ENCODE measurements at places on chromosomes 7 and 10.
A peak's percentile ranks its signal among the peaks of the same experiment; 100 is the strongest.

DNA sequence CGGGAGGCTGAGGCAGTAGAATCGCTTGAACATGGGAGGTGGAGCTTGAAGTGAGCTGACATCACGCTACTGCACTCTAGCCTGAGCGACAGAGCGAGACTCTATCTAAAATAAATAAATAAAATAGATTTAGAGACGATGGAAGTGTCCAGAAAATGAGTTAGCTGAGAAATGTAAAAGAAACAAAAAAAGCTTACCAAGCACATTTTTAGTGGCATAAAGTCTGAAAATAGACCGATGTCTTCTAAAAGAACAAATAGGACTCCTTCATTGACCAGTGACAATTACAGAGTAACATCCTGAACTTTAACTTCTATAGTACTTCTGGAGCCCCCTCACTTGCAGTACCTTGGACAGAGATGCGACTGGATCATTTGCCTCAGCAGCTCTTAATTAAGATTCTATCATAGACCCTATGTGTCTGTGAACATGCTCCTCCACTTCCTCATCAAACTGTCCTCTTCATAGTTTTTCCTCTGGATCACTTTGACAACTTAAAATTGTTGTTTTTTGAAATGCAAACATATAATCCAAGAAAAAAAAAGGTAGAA is 25.2 kb upstream of the SRPK2 start:
- DNase-seq = no peak

DNA sequence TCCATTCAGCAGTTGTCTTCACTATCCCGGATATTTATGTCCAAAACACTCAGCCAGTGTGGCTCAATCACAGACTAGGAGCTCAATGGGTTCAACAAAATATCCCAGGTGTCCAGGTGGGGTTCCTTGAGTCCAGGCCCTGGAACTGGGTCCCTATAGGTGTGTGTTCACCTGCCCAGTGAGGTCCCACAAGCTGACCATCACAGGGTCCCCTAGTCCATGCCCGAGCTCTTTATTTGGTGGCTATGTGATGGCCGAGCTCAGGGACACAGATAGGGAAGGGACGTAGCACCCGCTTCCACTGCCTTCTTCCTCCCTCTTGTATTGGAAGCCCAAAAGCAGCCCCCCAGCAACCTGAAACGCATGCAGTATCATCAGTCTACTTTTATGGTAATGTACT is 78.9 kb upstream of the DDC start:
- DNase-seq = no peak

DNA sequence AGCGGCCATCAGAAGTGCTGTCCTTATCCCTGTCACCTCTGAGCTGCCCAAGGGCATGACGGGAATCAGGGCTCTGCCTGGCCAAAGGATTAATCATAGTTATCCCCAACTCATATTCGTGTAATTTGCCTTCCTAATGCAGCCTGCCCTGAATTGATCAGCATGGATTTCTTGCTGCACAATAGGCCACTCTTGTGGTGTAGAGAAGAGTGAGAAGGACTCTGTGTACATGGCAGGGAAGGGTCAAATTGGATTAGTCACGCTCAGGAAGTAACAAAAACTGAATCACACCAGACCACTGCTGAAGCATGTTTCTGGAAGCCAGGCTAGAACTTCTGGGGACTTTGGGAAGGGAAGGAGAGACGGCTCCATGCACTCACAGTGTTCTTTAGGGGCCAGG is 227.0 kb downstream of the BUB3 start:
- DNase-seq = no peak

DNA sequence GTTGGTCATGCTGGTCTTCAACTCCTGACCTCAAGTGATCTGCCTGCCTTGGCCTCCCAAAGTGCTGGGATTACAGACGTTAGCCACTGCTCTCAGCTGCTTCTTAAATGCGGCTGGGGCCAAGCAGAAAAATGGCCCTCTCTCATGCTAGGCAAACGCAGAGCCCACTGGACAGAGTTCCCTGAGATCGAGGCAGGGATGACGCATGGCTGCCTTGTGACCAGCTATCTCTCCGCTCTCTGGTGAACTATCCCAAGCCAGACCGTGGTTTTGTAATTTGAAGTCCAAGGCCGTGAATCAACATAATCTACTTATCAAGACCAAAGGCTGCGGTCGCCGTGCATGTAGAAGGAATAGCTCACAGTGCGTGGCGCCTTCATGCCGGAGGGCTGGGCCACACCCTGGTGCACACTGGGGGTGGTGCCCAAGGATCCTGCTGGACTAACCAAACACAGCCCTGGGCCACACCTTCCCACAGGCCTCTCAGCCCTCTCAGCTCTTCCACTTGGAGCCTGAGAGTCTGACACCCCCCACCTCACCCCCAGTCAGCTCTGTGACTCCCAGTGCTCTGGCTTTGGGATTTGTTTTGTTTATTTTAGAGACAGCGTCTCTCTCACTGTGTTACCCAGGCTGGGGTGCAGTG is 88.1 kb upstream of the CUX1 start:
- DNase-seq = peak; percentile 10

- DNase-seq = no peak
These were observed 43.7 kb downstream of the HIF1AN start for GRCh38 chr10:100579261-100580090.

GRCh38 chr7:138907201-138907847 is 73.9 kb downstream of the KIAA1549 start:
- no peak for DNase-seq

DNA sequence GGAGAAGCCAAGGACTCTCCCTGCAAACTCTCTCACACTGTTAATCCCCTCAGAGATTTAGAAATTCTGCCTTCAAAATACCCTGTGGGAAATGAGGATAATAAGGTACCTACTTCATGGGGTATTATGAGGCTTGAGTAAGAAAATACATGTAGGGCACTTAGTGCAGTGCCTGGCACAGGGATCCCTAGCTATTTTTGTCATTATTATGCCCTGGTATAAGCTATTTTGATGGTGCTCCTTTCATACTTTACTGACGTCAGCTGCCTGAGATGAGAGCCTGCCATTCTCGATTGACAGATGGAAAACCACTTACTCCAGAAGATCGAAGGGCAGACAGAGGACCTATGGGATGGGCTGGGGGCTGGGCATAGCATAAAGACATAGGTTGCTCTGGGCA is 30.1 kb downstream of the MKX start:
- DNase-seq = no peak

DNA sequence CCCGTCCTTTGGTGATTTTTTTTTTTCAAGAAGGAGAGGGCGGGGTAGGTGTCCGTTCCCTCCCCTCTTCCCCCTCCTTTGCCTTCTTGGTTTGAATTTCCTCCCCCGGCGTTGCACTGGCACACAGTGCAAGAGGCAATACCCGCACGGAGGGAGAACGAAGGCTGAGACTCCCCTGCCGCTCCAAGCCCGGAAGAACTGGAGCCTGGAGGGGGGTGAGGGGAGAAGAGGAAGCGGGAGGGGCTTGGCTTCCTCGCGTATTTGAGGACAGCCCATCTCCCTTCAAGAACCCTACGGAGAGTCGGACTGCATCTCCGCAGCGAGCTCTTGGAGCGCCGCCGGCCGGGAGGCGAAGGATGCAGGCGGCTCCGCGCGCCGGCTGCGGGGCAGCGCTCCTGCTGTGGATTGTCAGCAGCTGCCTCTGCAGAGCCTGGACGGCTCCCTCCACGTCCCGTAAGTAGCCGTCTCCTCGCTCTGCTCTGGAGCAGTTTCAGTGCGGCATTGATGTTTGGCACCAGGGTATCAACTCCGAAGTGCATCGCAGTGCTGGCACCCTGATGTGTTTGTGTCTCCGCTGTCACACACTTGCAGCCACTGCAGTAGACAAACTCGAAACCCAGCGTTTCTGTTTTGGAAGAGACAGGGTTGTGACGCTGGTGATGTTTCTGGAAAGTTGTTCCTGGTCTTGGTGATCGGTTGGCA is at the start of gene CNTNAP2:
Gene CNTNAP2 (plus strand): TSS at position 281 of the 702 bp plus-strand sequence. CDS start 76 bp downstream, at position 357.
- peak; percentile 66 for DNase-seq

- no peak for DNase-seq
These were observed 869 bp upstream of the TBX20 start for GRCh38 chr7:35254496-35255442.

GRCh38 chr7:3318874-3319273 is 17.8 kb downstream of the SDK1 start:
- DNase-seq = no peak

- DNase-seq = no peak
These were observed 90.0 kb upstream of the PAX2 start for GRCh38 chr10:100655326-100655759.

GRCh38 chr7:46720761-46721160 is 799.7 kb upstream of the IGFBP3 start:
- no peak for DNase-seq

DNA sequence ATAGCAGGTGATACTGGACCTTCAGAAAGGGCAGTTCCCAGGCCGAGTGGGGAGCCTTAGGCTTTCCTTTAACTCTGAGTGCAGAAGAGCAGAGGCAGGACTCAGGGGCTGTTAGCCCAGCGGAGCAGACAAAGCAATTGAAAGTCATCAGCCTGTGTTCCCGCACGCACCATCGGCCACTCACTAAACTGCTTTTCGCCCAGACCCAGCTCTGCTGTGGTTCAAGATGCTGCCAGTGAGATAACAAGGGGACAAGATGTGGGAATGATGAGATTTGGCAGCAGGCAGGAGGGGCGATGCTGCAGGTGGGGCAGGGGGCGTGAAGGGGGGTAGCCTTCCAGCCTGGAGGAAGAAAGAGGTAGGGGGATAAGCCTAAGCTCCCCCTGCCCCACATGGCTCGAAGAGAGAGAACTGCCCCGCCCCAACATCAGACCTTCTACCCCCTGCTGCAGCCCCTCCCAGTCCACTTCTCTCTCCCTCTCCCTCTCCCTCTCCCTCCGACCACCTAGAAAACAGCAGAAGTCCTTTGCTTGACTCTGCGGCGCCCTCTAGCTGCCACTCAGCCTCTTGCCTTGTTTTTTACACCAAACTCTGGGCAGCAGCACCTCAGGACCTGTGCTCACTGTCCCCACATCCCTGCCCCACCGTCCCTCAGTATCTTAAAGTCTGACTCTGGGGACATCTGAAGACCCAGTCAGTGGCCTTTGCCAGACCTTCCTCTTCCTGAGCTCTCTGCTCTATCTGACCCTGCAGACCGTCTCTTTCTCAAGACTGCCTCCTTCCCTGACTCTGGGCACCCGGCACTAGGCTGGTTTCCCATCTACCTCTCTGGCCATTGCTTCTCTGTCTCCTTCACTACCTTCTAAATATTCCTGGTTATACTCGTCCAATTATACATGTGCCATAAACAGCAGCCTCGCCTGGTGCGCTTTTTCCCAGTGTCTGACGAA is 110.5 kb downstream of the C10orf105 start:
- DNase-seq = peak; percentile 75

GRCh38 chr7:152672626-152673025 is 3.3 kb downstream of the XRCC2 start:
- no peak for DNase-seq

DNA sequence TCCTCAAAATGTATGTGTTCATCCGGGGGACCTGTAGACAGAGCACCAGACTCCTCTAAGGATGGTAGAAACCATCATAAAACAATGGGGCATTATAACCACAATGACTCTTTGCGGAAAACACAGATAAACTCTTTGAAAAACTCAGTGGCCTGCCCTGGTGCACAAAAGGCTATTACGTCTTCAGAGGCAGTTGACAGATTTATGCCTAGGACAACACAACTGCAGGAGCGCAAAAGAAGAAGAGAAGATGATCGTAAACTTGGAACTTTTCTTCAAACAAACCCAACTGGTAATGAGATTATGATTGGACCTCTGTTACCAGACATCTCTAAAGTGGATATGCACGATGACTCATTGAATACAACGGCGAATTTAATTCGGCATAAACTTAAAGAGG is 6.0 kb downstream of the RBM48 start:
- no peak for DNase-seq

GRCh38 chr10:70306181-70306705 is 22.4 kb upstream of the NPFFR1 start:
- no peak for DNase-seq

- DNase-seq = no peak
These were observed 19.0 kb downstream of the MINPP1 start for GRCh38 chr10:87523731-87524130.

GRCh38 chr10:101829561-101830315 is 11.5 kb upstream of the OGA start:
- no peak for DNase-seq

DNA sequence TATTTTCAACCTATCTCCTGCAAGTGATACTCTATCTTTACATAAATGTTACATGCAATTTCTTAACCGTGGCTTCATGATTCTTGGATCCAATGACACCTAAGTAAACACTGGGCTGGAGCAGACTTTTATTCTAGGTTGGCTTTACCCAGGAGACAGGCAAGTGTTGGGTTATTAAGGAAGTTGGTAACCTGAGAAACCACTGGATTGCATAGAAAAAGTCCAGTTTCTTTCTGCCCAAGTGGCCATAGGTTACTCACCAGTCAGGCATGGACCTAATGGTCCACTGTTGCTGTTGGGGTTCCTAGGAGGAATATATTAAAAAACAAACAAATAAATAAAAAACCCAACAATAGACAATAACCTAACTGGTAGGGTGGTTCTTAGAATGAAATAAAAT is 112.8 kb downstream of the SEMA3D start:
- no peak for DNase-seq

DNA sequence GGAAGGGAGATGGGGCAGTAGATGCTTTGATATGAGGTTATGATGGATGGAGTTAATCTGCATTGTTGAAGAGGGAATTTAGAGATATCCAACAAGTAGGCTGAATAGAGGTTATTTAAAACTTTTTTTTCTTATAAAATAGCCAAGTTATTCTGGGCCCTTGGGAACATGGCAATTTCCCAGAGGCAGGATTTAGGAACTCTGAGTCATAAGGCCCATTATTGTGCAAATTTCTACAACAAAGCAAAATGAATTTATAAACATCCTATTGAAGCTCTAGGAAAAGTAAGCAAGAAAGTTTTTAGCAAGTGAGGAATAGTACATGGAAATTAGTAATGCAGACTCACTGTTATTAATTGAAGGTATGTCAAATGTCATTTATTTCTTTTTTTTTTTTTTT is 160.9 kb upstream of the NPY start:
- DNase-seq = no peak

DNA sequence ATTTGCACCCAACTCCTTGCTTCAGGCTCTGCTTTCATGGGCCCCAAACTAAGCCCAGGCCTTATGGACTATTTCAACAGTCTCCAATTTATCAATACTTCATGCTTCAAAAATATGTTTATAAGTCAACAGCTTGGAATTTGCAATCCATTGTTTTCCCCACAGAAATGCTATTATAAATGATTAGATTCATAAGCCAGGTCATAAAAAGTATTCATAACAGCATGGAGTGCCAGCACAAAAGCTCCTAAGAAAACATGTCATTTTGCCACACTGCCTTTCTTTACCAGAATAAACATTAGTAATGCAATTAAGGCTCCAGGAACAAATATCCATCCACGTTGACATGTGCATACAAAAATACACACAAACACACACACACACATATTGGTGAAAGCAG is 30.1 kb downstream of the OSBPL3 start:
- DNase-seq = no peak

- no peak for DNase-seq
These were observed 14.8 kb downstream of the PDAP1 start for GRCh38 chr7:99393355-99394187.

DNA sequence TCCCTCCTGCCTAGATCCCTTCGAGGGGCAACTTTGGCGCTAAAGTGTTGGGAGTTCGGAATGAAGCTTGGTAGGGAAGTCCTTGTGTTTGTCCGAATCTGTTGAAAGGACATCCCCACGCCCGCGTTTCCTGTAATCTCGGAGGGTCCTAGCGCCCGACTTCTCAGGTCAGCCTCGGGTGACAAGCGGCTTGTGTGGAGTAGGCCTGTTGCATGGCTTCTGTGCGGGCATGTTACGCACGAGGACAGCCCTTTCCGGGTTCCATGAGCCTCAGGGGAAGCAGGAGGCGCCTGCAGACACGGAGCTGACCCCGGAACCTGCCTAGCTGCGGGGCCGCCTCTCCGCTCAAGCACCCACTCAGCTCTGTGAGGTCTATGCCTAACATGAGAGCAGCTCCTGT is 28.4 kb upstream of the AP5Z1 start:
- DNase-seq = no peak
